ENCODE measurements at places on chromosomes 7 and 10.

DNA sequence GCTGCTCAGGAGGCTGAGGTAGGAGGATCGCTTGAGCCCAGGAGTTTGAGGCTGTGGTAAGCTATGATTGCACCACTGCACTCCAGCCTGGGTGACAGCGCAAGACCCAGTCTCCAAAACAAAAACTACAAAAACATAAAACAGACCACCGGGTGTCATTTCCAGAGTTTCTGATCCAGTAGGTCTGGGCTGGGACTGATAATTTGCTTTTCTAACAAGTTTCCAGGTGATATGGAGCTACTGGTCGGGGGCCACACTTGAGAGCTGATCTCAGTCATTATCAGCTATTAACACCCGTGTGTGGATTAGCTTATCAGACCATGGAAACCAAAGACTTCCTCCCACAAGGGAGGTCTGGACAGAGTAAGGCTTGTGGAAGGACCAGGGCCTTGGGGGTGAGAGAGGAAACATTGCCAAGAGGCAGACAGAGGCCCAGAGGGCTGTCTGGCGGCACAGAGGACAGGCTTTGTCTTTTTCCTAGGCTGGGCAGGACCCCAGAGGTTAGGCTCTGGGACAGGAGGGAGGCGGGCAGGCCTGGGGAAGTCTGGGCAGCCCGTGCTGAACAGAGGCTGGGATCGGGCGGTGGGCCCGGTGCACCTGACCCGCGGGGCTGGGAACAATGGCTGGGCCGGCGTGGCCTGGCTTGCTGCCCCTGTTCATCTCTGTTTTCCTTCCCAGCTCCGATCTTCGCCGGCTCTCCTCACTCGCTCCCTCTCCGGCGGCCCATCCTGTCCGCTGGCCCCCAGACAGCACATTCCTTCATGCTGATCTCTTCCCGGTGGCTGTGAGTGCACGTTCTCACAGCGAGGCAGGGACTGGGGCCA, 25.2 kb downstream of the TMEM270 start:
- DNase-seq: no peak

DNA sequence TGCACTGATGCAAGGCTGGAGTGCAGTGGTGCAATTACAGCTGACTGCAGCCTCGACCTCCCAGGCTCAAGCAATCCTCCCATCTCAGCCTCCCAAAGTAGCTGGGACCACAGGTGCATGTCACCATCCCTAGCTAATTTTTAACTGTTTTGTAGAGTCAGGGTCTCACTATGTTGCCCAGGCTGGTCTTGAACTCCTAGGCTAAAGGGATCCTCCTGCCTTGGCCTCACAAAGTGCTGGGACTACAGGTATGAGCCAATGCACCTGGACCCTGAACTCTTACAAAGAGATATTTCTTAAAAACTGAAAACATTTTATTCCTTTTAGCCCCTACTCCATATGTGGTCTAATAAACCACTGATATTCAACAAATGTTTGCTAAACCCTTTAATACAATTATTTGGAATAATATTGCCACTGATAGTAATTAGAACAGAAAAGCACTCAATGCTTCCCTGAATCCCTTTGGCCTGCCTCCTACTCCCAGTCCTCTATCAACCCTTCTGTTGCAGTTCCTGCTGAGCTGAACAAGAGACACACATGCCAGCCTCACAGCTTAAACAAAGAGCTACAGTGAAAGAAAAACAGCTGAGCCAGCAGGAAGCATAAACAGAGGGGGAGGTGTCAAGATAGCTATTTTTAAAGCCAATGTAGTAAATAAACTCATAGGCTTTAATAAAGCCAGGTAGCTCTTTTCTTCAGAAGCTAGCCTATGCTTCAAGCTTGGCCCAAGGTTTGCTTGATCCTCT, 7.0 kb upstream of the GNAI1 start:
- peak; percentile 4 for DNase-seq

- peak; percentile 94 for DNase-seq
These were observed 289.4 kb upstream of the SP8 start for GRCh38 chr7:21076054-21076453.

- DNase-seq: no peak
These were observed 85.8 kb downstream of the CYTH3 start for GRCh38 chr7:6186577-6186976.

DNA sequence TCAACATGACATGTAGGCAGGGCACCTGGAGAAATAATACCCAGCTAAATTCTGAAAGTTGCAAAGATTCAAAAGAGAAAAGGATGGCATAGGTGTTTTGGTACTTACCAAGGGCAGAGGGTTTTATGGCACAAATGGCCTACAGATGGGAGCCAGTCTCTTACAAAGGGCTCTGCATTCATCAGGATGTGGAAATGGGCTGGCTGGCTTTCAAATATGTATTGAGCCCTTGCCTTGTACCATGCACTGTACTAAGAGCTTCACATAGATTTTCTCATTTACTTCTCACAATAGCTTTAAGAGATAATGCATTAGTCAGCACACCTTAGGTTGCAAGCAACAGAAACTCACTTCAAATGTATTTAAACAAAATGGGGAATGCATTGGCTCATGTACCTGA, 327.1 kb downstream of the BICC1 start:
- no peak for DNase-seq

DNA sequence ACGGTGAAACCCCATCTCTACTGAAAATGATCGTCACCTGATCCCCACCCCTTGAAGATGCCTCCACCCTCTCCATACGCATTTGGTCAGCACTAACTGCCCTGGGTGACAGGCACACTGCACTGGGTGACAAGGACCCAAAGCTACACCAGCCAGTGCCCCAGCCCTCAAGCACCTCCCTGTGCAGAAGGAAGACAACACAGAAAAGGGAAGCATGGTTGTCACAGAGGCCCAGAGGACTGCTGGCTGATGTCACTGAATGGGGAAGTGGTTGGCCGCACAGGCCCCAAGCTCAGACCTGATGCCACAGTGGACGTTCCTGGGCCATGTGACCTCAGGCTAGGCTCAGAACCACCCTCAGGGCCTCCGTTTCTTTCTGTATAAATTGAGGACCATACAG, 4.2 kb upstream of the PILRA start:
- no peak for DNase-seq

- no peak for DNase-seq
These were observed at the start of gene FGF8 for GRCh38 chr10:101775273-101776160. FGF8 (minus strand) TSS chr10:101776114; CDS start chr10:101775900, 214 bp downstream.

Measured in NCI-H510A treated with DMSO at 0.1 percent for 48 hours (cell line).